ENCODE measurements at places on chromosomes 11 and 22.
A peak's percentile ranks its signal among the peaks of the same experiment; 100 is the strongest.

- peak; percentile 94 for DNase-seq
Observed at GRCh38 chr11:111765984-111766833, at the start of gene PPP2R1B. Gene PPP2R1B (minus strand): TSS chr11:111766389. CDS start chr11:111766361, 28 bp downstream.

DNA sequence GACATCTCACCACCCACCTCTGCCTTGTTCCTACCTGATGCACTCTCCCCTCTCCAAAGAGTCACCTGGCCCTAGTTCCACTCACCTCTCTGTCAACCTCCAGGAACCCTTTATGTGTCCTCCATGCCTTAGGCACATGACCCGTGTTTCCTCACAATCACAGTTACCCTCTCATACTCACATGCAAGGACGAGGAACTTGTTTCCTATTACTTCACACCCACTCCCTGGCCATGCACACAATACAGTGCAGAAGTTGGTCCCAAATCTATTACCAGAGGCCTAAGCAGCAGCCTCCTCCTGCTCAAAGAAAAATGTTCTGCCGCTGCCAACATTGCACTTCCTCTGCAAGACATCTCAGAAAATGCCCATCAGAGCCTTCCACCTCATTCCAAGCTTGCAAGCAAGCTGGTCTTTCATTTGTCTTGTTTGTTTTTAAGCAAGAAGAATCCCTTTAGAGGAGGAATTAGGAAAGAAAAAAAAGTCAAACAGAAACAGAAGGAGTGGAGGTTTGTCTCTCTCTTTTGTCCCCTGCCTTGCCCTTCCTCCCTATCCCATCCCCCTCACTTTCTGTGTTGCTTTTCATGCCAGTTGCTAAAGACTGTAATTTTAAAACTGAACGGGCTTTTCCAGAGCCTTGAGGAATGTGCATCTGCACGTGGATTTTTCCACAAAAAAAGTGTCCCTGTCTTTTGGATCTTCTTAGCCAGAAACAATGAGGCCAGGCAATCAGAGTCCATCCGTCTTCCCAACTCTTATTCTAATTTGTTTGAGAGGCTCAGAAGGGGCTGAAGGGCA lies 63.4 kb downstream of the KCNJ1 start:
- no peak for DNase-seq

GRCh38 chr11:61329871-61330270 lies 3.0 kb downstream of the DDB1 start:
- DNase-seq: no peak

- DNase-seq: no peak
Observed at GRCh38 chr22:20095521-20095920, 15.5 kb downstream of the DGCR8 start.

GRCh38 chr11:108495326-108495725 lies 2.9 kb downstream of the POGLUT3 start:
- no peak for DNase-seq
